ENCODE measurements at places on chromosomes 4 and X.

GRCh38 chr4:85725721-85726170 lies 250.8 kb downstream of the ARHGAP24 start:
- no peak for DNase-seq

GRCh38 chr4:133498149-133498548 lies 349.1 kb downstream of the PCDH10 start:
- DNase-seq, result no peak

- DNase-seq, result no peak
Observed at GRCh38 chr4:125044886-125045285, 269.9 kb upstream of the FAT4 start.

GRCh38 chr4:84660606-84661005 lies 77.7 kb downstream of the CDS1 start:
- no peak for DNase-seq

- no peak for DNase-seq
Observed at GRCh38 chr4:41375561-41375960, 118.8 kb downstream of the UCHL1 start.

- DNase-seq, result no peak
Observed at GRCh38 chr4:29309050-29309449, 1411.1 kb upstream of the PCDH7 start.

DNA sequence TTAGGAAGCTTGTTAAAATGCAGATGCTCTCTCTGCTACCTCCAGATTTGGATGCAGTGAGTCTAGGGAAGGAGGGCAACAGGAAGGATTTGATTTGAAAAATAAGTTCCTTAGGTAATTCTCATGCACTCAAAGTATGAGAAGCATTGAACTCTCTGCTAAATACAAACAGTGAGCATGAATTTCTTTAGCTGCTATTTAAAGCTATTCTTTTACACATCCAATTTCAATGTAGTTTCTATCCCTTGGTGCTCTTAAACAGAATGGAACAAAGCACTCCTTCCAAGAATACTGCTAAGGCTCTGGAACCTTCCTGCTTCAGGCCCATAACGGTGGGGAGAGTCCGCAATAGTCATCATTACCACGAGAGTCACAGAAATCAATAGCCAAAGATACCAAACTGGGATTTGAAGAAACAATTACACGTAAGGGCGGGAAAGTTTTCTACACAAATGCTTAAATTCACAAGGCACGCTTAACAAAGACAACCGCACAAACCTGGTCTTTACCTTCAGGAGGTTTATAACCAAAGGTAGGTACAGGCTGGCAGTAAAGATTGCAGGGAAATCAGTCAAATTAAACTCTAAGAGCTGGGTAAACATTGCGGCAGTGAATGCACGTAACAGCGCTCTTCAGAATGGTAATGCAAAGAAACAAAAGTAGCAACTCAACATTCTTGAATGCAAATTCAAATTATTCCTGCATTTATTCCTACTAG lies 123.2 kb upstream of the NAP1L5 start:
- no peak for DNase-seq

GRCh38 chrX:40008791-40009461 lies 88.8 kb downstream of the BCOR start:
- DNase-seq, result peak; percentile 56

DNA sequence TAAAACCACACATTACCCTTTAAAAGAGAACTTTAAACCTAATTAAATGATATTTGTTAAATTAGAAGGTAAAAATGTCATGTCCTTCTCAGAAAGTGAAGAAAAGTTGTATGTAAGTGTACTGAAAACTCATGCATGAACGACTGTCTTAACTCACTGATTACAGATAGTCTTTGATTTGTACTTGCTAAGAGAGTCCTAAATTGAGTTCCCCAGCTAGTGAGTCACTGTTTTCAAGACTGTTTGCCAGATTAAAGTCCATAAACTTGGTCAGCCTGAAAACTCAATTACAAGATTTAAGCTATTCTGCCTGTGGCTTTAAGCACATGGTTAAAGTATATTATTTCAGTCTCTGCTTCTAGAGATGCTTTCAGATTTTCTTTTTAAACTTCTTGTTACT lies 124.9 kb upstream of the ZCCHC13 start:
- DNase-seq, result no peak

GRCh38 chrX:124502599-124502998 lies 156.2 kb downstream of the SH2D1A start:
- no peak for DNase-seq

GRCh38 chr4:7195546-7196287 lies 3.4 kb downstream of the SORCS2 start:
- DNase-seq, result no peak

DNA sequence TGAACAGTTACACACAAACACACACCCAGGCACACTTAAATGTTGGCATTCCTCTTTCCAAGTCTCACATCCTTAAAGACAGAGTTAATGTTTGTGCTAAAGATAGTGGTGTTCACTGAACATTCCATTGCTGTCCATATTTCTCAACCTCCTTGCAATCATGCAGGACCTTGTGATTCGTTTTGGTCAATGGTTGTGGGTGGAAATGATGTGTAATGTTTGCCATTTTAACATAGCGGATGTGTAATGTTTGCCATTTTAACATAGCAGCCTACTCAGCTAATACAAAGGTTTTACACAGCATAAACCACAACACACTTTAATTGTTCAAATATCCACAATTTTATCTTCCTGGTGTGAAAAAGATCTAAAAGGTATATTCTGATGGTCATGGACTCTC lies 93.9 kb downstream of the CEP44 start:
- no peak for DNase-seq

GRCh38 chr4:157728215-157728614 lies 444.6 kb downstream of the GASK1B start:
- no peak for DNase-seq

DNA sequence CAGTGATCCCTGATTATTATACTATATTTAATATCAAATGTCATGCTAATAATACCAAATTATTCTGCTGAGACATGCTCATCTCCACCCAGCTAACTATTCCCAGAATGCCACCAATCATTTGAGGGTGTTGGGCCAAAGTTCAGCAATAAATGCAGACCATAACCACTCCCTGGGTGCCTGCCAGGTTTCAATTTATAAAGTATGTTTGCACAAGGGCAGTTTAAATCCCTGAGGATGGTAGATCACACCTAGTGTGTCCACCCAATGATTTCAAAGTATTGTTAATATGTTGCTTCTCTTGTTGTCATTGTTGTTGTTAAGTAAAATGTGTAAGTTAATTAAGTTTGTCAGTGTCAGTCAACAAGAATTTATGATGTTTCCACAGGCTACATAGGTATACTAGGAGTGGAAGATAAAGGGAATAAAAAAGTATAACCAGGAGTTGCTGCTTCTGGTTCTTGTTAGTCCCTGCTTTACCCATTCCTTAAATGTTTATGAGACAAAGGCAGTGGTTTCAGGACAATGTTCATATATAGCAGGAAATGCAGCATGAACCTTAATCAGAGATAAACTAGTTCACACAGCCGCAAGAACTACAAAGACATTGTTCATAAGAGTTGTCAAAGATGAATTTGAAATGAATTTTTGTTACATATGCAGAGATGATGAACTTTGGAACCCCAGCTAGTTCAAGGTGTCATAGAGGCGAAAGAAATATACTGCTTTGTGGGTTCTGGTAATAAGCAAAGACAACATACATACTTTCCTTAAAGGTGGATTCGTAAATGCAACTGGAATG lies 25.5 kb downstream of the HPGD start:
- peak; percentile 36 for DNase-seq

GRCh38 chr4:141684785-141685184 lies 48.4 kb downstream of the IL15 start:
- no peak for DNase-seq

GRCh38 chr4:40185830-40186664 lies 10.8 kb upstream of the RHOH start:
- no peak for DNase-seq

DNA sequence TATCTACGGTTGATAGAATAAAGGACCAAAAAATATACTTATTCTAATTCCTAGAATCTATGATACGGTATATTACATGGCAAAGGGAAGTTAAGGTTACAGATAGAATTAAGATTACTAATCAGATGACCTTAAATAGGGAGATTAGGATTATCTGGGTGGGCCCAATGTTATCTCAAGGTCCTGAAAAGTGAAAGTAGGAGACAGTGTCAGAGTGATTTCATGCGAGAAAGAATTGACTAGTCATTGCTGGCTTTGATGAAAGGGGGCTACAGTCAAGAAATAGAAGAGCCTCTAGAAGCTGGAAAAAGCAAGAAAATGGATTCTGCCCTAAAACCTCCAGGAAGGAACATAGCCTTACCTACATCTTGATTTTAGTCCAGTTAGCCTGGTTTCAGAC lies 176.9 kb upstream of the PPP1R2C start:
- DNase-seq, result no peak

DNA sequence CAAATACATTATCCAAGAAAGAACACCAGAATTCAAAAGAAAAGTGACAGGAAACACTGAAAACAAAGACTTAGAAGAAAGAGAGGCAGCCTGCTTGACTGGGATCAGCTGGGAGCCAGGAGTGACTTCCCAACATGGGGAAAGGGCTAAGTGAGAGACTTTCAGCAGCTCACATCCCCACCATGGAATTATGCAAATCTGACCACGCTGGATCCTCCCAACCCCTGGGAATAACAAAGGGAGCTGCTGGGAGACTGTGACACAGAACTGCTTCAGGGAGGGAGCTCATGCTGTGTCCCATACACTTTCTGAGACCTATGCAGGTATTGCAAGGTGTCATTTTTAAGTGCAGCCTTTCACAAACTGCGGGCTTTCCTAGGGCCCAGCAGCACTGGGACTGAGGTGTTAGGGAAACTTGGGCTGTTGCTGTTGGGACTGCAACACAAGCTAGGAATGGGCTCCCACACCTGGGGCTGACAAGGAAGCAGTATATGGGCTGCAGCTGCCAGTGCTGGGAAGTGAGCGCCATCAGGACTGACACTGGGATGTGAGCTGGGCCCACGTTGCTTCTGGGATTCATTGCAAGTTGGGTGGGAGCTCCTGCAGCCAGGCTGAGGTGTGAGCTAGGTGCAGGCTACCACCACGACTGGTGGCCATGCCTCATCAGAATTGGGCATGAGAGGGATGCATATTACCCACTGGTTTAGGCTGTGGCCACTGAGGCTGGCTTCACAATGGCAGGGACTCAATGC lies 139.1 kb downstream of the KDR start:
- DNase-seq, result no peak

GRCh38 chr4:177974461-177974860 lies 532.2 kb upstream of the AGA start:
- DNase-seq, result no peak

GRCh38 chr4:78534286-78534955 lies 17.1 kb upstream of the ANXA3 start:
- no peak for DNase-seq

DNA sequence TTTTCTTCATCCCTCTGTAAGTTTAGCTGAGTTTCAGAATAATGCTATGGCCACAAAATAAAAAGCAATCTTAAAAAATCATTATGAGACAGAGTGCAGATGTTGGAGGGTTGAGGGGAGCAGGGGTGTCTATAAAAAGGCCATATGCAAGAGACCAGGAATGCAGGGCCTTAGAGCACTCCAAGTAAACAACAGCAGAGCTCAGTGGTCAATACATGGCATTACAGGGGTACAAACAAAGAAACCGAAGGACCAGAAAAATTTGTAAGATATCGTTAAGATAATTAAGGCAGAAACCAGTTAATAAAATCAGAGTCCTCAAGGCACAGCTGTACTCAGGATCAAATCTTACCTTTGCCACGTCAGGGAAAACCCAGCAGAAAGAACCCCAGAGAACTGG lies 28.4 kb upstream of the NDST3 start:
- no peak for DNase-seq

DNA sequence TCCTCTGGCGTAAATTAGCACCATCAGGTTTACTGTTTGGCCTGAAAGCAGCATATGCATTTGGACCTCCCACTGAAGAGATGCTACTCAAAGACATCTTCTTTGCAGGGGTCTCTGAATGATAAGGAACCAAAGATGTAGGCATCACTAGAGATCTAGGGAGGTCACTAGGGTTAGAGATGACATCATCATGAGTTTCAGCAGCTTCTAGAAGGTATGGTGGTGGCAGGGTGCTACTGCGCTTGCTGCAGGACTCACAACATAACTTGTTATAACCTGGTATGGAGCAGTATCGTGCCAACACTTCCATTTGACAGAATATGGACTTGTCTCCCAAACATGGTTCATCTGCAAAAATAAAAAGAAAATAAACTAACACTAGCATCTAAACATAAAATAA lies 251.6 kb downstream of the NPFFR2 start:
- no peak for DNase-seq

GRCh38 chr4:182765987-182766856 lies 151.0 kb downstream of the DCTD start:
- DNase-seq, result no peak

GRCh38 chr4:165879641-165880040 lies 6.6 kb downstream of the TLL1 start:
- no peak for DNase-seq

DNA sequence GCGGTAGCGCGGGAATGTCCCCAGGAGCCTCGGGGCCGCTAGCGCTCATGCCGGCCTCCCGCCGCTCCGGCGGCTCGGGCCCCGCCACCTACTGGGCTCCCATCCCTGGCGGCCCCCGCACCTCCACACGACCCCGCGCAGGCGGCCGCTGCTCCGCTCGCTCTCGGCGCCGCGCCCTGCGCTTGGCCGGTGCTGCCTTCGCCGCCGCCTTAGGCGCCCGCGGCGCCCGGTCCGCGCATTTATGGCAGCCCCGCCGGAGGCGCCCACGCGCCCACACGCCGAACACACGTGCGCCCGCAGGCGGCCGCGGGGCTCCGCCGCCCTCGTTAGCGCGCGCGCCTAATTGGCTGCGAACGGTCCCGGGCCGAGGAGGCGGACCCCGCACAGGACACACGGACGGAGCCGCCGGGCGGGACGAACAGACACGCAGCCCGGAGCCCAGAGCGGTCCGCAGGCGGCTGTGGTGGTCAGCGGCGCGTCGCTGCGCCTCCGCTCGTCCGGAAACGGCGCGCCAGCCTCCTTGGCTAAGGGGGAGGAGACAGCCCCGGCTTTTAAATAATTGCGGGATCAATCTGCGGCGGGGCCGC lies at the start of gene NKX1-1:
TSS of gene NKX1-1 (minus strand) at position 49 of the 587 bp plus-strand sequence. CDS start at position 49, 0 bp downstream.
- no peak for DNase-seq

DNA sequence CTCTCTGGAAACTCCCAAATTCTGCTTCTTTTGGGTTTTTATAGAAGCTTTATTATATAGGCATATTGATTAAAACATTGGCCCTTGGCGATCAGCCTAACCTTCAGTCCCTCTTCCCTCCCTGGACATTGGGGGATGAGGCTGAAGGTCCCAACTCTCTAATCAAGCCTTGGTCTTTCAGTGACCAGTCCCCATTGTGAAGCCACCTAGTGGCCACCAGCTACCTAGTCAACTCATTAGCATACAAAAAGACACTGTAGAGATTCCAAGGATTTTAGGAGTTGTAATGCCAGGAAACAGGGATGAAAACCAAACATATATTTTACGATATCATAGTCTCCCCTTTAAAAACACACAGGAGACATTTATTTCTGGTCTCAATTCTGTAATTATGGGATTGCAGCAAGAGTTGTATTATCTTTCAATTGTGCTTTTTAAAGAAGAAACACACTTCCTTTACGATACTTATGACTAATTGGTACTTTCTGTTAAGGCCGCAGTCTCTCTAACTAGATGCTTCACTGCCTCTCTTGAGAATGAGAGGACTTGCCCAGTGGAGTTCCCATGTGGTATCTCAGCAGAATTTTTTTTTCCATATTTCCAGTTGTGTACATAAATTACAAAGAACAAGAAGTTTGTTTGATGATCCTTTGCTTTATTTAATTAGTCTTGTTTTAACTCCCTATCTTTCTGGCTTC lies 58.2 kb downstream of the WDR17 start:
- DNase-seq, result peak; percentile 0

- DNase-seq, result no peak
Observed at GRCh38 chrX:10841579-10841978, 221.2 kb upstream of the MID1 start.
